Activated T-helper 1 cell treated with anti-CD3 and anti-CD28 coated beads, Interleukin-2, amount 50 U/mL, for 16 hours (primary cell): ENCODE measurements at places on chromosomes 16 and 17.

DNA sequence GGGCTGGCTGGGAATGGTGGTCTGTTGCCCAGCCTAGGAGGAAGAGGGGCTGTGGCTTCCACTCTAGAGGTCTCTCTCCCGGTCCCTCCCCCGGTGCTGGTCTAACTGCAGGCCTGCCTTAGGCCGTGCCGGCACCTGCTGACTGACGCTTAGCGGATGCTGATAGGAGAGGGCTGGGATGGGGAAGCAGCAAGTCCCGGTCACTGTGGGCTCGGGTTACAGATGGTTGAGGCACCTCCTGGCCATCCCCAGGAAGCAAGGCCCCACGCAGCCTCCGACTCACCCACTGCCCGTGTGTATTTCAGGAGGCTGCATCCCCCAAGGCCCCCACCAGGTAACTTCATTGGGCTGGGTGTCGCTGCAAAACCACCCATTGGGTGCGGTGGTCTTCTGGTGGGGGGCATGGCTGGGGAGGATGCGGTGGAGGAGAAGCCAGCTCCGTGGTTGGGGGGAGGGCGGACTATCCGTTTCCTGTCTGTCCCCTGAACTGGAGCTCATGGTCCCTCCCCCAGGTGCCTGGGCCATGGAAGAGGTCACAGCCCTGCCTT lies 278.9 kb downstream of the SEC14L1 start:
- no peak for DNase-seq

GRCh38 chr16:2482708-2483534 lies 8.0 kb downstream of the TBC1D24 start:
- DNase-seq = no peak

GRCh38 chr16:57277586-57277985 lies 6.9 kb downstream of the PLLP start:
- DNase-seq = peak; percentile 39

DNA sequence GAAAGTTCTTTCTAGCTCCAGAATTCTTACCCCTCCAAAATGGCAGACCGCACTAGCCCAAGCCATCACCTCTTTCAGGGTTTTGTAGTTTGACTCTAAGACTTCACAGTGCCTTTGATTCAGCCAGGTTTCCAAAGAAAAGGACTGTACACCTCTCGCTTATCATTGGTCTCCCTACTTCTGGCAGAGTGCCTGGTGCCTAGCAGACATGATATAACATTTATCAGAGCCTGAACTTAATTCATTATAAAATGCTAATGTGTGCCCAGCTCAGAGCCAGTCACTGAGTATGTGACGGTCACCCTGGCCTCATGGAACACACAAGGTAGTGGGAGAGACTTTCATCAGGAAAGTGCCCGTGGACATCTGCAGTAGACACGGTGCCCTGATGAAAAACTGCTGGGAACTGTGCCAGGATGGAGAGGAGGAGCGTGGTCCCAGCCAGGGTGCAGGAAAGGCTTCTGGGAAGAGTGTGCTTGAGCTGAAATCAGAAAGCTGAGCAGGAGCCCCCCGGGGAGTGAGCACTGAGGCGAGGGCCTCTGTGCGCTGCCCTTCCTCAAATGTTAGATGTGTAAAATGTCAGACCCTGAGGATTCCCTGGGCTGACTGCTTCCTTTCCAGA lies 34.3 kb upstream of the LGALS9 start:
- no peak for DNase-seq

GRCh38 chr16:55052741-55053415 lies 122.2 kb downstream of the IRX5 start:
- DNase-seq = no peak

GRCh38 chr16:2027024-2028010 lies 615 bp downstream of the NHERF2 start:
- no peak for DNase-seq

DNA sequence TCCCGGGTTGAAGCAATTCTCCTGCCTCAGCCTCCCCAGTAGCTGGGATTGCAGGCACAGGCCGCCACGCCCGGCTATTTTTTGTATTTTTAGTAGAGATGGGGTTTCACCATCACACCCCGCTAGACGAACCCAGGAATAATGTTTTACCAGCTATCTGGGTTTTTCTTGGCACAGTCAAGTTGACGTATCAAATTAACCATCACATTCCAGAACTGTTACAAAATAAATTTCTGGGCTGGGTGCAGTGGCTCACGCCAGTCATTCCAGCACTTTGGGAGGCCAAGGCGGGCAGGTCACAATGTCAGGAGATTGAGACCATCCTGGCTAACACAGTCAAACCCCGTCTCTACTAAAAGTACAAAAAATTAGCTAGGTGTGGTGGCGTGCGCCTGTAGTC lies 501.2 kb downstream of the SHISA9 start:
- DNase-seq = no peak

- DNase-seq = no peak
These were observed 42.7 kb upstream of the WSCD1 start for GRCh38 chr17:6027342-6028024.

- no peak for DNase-seq
These were observed 29.8 kb upstream of the SPPL2C start for GRCh38 chr17:45814622-45815606.

- DNase-seq = no peak
These were observed 143.2 kb upstream of the CDH5 start for GRCh38 chr16:66223176-66223780.

GRCh38 chr16:85699628-85700027 lies 10.9 kb upstream of the GINS2 start:
- DNase-seq = no peak

DNA sequence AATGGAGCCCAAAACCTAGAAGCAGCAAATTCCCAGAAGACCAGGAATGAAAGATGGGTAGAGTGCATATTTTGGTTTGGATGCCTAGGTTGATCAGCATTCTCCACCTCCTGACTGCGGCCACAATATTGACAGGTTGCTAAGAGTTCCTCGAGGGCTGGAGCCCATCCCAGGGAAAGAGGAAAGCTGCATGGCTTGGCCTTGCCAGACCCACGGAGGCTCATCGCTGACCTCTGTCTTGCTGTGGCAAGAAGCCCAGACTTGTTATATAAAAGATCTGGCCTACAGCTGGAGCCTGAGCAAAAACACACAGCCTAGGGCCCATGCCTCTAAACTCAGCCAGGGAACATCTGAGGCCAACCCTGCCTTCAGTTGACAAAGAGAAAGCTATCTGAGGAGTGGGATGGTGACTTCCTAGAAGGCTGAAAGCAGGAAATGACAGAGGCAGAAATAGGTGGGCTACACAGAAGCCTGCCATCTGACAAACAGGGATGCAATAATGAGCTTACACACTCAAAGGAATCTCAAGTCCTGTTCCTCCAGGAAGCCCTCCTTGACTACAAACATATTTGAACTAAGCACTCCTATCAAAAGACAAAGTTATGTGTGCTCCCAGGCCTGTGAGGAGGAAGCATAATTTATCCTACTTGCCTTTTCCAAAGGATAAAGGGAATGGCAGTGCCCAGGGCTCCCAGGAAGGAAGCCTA lies 22.5 kb upstream of the SLC35B1 start:
- DNase-seq = no peak

GRCh38 chr16:29804455-29805231 lies 1.7 kb upstream of the MAZ start:
- DNase-seq = no peak

GRCh38 chr17:16046966-16047365 lies 47.3 kb downstream of the TTC19 start:
- no peak for DNase-seq

- no peak for DNase-seq
These were observed 12.5 kb downstream of the TIMM22 start for GRCh38 chr17:1009229-1010085.

DNA sequence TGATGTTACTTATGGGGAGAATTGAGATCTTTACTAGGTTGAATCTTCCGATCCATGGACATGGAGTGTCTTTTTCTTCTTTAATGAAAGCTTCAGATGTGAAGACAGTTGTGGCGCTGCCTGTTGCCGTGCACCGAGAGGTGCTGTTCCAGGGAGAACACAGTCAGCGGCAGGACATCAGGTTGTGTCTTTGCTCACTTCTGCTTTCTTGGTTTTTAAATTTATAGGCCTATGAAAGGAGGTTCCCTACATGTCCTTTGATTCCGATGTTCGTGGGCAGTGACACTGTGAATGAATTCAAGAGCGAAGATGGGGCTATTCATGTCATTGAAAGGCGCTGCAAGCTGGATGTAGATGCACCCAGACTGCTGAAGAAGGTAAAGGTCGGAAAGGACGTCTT lies 49.8 kb downstream of the SEC14L1 start:
- no peak for DNase-seq

- DNase-seq = no peak
These were observed 49.7 kb upstream of the ANKFY1 start for GRCh38 chr17:4313221-4314114.

DNA sequence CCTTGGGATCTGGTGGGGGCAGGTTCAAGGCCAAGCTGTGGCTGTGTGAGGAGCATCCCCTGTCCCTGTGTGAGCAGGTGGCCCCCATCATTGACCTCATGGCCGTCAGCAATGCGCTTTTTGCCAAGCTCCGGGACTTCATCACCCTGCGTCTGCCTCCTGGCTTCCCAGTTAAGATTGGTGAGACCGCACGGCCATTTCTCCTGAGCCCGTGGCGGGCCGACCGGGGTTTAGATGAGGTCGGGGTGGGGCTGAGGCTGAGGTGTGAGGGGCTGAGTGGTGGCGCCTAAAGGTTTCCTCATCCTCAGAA lies 10.7 kb downstream of the CORO6 start:
- no peak for DNase-seq

GRCh38 chr17:53571342-53571741 lies 251.4 kb upstream of the KIF2B start:
- DNase-seq = no peak

GRCh38 chr16:31335431-31335830 lies 19.5 kb upstream of the ITGAX start:
- DNase-seq = no peak

GRCh38 chr16:82094942-82095540 lies 60.0 kb downstream of the HSD17B2 start:
- no peak for DNase-seq

- no peak for DNase-seq
These were observed 38.7 kb downstream of the ABCC6 start for GRCh38 chr16:16184594-16184993.

- DNase-seq = no peak
These were observed 15.0 kb downstream of the TBKBP1 start for GRCh38 chr17:47708864-47709541.

DNA sequence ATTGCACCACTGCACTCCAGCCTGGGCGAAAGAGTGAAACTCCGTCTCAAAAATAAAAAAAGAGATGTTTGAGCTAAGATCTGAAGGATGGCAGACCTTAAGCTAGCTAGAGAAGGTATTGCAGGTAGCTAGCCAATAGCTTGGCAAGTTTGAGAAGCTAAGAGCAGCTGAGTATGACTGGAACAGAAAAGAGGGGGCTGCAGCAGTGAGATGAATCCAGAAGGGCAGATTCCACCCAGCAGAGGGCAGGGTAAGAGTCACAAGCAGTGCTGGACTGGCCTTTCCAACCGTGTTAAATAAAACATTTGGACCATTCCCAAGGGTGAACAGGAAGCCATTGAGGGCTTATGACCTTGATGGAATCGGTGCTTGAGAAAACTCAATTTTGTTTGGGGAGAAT lies 5.7 kb upstream of the PHAF1 start:
- no peak for DNase-seq

- DNase-seq = no peak
These were observed 18.5 kb upstream of the TMIGD1 start for GRCh38 chr17:30352240-30352814.

DNA sequence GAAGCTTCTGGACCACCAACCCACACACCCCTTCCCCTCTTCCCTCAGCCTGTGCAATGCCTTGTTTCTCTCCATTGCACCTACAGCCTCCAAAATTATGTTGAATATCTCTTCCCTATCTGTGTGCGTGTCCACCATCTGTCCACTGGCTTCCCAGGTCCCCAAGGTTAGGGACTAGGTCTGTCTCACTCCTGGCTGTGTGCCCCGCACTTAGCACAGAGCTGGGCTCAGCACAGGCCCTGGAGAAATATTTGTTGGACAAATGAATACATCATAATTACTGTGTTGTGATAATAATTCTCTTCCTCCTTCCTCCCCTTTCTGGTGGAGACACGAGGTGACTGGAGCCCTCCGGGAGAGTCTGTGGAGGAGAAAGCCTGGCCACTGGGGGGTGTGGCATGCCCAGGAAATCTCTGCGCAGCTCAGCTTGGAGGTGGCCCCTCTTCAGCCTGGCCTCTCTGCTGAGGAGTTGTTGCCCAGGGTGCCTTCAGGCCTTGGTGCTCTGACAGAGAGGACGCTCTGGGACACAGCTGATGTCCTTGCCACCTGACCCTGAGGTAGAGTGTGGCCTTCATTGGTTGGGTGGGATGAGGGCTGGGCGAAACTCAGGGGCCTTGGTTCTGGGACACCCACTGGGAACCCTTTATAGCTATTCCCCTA lies 3.3 kb upstream of the BRD7 start:
- no peak for DNase-seq

GRCh38 chr16:2761886-2762583 lies 9.6 kb downstream of the SRRM2 start:
- DNase-seq = no peak

DNA sequence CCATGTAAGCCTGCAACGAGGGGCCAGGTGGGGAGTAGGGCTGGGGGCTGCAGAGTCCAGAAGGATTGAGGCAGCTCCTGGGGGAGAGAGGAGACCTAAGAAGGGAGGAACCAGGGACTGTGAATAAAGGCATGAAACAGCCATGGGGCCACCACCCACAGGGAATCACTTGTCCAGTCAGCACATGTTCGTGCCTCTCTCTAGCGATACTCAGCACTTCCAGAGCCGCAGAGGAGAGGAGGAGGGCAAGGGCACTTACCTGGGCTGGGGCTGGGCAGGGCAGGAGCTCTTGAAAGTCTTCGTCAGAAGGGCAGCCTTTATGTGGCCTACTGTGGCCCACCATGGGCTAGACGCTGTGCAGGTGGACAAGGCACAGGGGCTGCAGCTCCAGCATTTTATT lies 24.2 kb downstream of the CACNA1G start:
- no peak for DNase-seq

DNA sequence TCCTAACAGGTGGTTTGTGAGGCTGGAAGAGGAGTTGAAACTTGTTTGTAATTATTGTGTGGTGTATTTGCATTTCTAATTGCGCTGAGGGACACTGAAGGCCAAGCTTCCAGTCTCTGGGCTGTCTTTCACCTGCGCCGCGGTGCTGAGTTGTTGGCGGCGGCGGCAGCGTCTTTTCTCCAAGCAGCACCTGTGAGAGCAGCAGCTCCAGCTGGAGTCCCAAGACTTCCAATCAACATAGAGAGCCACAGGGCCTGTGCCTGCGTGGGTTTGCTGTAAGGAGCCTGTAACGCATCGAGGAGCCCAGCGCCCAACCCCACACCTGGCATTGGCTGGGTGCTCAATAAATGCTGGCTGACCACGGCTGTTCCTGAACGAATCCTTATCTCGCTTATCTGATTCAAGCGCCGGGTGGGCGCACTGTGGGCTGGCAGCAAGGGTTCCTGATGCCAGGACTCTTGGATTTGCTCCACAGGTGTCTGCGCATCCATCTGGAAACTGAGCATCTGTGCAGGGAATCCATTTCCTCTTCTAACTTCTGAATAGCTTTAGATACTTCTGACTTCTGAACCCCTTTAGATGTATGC lies 138.1 kb downstream of the ASIC2 start:
- DNase-seq = no peak

- no peak for DNase-seq
These were observed 54.6 kb downstream of the EPN2 start for GRCh38 chr17:19291646-19292376.

GRCh38 chr16:29826342-29826695 lies 6.1 kb downstream of the MVP start:
- no peak for DNase-seq
